Activated CD4-positive, alpha-beta memory T cell treated with anti-CD3 and anti-CD28 coated beads for 36 hours (primary cell): ENCODE measurements at places on chromosomes 5 and 9.

DNA sequence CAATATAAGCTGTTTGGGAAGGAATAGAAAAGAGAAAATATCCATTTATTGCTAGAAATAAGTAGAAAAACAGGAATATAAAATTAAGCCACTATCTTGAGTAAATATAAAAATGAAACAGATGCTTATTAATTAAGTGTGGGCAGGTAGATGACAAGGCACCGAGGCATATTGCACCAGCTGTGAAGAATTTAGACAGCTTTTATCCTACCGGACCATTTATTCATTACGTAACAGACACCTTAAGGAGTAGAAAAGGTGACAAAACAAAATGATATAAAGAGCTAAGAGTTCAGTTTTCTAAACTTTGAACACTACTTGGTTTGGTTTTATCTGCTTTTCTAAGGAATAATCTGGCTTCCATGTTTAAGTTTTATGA, 404.1 kb downstream of the PTPRD start:
- DNase-seq, result no peak

DNA sequence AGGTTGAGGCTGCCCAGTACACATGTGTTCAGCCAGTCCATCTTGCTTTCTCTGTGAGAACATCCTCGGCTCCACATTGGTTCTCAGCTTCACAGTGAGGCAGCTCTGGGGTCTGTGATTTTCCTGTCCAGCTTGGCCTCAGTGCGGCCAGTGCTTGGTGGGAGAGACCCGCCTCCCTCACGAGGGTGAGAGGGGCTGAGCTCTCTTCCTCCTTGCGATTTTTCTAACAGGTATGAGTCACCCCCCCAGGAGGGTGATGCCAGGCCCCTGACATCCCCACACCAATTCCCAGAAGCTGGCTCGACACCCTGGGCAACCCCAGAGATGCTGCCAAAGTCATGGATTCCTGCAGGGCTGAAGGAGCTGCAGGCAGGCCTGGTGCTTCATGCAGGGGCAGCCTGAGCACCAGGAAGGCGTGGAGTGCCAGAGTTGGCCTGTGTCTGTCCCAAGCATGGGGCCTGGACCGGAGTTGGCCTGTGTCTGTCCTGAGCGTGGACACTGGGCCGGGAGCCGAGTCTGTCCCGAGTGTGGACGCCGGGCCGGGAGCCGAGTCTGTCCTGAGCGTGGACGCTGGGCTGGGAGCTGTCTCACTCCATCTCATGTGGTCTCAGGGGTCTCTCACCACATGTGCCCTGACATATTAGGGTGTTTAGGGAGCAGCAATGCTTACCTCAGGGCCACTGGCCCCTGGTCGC, 408.6 kb upstream of the IRX4 start:
- DNase-seq, result no peak

GRCh38 chr5:150672237-150672883, 11.3 kb downstream of the MYOZ3 start:
- peak; percentile 46 for DNase-seq

DNA sequence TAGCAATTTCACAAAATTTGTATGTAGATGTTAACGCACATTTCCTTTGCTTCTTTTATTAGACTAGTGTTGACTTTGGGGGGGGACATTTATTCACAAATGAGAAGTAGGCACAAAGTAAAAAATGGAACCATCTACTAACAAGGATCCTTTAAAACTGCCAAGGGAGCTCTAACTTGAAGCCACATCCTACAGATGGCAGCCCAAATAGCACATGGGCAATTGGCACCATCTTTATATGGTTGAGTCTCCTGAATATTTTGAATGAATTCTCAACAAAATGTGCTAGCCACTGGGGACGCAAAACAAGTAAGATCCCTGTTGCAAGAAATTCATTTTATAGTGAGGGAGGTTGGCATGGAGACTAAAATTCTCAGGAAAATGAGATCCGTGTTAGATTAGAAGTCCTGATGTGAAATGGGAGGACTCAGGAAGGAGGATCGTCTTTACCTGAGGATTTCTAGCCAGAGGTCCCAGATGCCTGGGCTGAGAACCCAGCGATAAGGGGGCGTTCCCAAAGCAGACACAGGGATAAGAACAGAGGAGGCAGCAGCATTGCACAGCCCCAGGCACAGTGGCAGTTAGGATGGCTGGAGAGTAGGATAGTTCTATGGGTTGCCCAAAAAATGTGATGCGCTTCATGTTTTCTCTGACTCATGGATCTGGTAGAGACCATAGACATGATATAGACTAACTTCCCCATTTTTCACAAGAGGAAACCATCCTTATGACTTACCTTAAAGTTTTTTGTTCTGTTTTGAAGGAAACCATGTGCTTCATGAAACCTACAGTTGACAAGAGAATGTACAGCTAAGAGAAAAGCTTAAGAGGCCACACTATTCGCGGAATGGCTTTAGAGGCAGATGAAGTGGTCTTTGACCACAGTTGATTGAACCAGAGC, 37.4 kb downstream of the C9orf152 start:
- DNase-seq, result no peak

DNA sequence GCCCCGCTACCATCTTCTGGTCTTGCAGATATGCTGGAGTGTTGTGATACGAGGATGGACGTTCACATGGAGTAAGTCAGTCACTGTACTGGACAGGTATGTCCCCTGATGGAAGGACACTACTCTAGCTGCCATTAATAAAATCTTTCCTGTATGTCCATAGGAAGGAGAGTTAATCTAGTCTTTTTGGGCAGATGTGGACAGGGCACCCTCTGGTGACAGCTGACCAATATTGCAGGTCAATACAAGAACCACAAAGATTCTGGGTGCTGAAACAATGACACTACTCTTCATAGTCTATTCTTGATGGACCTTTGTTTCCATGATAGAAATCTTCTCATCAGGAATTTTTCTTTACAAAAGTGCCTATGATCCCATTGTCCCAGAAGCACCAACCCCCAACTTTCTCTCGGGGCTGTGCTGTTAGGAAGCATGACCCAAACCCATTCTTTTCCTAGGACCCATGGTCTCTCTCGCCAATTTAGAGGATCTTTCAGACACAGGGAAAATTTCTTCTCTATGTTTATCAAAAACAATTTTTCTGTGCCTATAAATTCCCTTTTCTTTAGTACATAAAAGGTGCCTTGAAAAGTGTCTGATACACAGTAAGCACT, 376.9 kb downstream of the DTWD2 start:
- DNase-seq, result peak; percentile 10

- DNase-seq, result no peak
Measured at GRCh38 chr9:108933231-108933717, 650 bp downstream of the ELP1 start.

- DNase-seq, result no peak
Measured at GRCh38 chr5:73793911-73794310, 167.9 kb downstream of the ARHGEF28 start.

- no peak for DNase-seq
Measured at GRCh38 chr9:126893079-126893478, 21.5 kb upstream of the RALGPS1 start.

GRCh38 chr5:133015466-133015865, 10.9 kb downstream of the ZCCHC10 start:
- no peak for DNase-seq

DNA sequence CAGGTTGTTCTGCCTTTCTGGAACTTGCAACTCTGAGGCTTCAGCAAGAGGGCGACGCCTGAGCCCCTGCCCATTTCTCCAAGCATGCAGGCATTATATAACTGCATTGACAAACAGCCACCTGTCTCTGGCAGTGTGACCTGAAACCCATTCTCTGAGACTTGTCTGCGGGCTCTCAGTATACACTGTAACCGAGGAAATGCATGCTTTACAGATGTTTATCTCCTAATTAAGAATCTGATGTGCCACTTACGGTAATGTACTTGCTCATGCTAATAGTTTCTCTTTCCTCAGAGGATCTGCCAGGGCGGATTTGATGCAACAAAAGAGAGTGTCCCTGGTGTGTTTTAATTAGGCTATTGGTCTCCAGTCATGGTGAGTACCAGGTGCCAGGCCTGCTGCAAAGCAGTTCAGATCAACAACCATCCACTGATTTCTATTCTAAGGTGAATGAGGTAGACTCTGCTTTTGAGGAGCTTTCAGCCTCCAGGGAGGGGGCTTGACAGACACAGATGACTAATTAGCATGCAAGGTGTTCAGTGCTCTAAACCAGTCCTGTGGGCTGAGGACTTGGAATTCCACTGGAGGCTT, 593.7 kb upstream of the KLF4 start:
- no peak for DNase-seq

GRCh38 chr5:103808464-103809106, 246.0 kb upstream of the NUDT12 start:
- no peak for DNase-seq

GRCh38 chr9:89277454-89277853, 33.5 kb upstream of the CKS2 start:
- DNase-seq, result peak; percentile 14

DNA sequence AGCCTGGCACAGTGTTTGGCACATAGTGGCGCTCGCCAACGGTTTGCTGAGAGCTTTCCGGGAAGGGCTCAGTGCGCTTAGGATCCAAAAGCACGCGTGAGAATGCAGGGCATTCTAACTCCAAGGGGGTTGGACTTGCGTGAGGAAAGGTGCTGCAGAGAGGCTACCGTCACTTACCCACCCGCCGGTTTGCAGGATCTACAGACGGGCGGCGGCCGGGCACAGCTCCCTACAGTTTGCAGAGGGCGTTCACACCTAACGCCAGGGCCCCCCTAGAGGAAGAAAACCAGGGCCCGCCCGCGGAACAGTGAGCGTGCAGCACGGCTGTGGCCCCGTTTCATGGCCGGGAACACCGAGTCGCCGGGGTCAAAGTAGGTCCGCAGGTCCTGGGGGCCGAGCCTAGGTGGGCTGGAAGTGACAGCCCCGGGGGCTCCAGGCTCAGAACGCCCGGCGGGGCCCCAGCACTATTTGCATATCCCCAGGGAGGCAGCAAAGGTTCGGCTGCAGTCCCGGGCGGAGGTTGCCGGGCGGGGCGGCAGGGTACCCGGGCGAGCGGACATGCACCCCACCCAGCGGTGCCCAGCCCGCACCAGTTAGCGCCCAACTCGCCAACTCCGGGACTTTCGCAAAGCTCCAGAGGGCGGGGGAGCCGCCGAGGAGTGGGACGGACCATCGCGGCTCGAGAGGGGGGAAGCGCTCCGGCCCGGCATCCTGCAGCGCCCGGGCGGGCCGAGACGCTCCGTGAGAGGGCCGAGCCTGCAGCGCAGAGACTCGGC, 526 bp upstream of the GALNT10 start:
- DNase-seq, result peak; percentile 83

GRCh38 chr5:72601861-72602260, 94.7 kb upstream of the ZNF366 start:
- DNase-seq, result no peak

DNA sequence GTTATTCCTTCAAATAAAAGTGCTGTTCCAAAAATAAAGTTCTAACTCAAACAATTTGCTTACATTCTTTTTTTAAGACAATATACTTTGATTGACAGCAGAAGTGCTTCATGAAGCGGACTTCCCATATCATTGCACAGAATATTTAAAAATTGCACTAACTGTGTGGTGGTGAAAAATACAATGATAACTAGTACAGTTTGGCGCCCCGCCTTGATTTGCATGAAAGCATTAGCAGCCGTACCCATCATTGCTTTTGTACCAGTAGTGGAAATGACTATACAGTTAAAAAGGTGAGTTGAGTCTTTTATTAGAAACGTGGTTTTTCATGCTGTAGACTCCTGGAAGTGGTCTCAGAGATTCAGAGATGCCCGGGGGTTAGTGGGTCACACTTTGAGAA, 69.5 kb upstream of the MAP3K1 start:
- no peak for DNase-seq

DNA sequence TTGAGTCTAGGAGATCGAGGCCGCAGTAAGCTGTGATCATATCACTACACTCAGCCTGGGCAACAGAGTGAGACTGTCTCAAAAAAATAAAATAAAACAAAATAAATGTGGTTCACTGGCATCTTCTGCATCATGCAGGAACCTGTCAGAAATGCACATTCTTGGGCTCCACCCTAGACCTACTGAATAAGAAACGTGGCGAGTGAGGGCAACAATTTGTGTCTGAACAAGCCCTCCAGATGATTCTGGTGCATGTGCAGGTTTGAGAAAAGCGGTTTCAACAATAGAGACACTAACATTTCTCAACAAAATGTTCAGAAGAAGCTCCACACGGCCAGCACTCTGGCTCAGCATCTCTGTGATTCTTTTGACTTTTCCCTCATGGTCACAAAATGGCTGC, 42.8 kb upstream of the CPEB4 start:
- no peak for DNase-seq

DNA sequence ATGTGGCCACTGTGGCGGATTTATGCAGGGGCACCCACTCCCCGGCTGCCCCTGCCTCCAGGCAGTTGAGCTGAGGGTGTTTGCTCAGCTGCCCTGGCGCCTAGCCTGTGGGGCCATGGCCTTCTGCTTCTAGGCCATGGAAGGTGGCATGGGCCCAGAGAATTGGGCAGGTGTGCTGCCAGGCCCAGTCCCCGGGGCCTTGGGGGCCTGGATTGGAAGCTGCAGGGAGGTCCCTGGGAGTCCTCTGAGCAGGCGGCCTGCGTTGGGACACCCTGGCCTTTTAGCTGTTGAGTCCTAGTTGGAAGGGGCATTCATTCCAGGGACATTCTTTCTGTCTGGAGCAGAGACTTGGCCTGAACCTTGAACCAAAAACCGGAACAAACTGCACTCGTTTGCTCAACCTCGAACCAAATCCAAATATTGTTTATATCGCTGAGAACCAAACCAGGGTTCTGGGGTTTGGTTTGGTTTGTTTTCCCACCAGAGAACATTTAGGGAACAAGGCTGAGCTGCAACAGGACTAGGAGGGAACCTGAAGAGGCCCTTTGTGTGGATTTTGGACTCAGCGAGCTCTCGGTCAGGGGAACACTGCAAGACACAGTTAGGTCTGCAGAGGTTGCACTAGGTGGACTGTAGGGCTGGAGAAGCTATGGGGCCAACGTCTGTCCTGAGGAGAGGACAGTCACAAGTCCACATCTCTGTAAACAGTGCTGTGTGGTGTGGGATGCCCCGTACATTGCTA, 116.8 kb downstream of the BOD1 start:
- DNase-seq, result no peak

DNA sequence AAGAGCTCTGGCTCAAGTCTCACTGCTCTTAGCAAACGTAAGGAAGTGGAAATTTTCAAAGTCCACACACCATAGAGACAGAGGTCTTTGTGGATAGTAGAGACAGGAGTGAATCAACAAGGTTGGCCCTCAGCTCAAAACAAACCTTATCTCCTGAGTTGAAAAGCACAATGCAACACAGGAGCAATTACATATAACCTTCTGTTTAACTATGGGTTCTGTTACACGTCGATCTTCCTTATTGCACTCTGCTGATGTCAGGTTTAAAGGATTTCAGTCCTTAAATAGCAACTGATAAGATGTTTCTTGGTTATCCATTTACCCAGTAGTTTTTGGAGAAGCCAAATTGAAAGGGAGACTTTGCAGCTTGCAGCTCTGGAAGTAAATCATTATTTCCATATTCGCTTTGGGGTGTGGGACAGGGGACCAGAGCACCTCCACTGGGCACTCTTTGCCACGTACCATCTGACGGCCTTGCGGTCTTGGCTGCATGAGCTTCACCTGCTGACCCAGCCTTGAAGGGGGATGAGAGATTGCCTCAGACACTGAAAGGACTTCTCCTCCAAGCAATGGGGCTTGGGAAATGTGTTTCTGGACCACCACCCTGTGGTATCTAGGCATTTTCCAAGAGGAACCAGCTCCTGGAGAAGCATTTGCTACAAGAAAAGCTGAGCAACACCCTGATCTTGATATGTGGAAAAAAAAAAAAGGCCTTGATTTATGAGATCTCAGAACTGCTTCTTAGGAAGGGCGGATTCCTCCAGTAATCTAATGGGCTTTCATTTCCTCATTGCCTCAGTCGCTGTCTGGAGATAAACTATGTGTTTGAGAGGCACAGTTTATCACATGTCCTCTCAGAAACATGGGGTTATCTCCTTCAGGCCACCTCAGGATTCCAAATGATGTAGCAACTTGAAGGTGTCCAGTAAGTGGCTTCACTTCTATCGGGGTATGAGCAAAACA, 56.2 kb upstream of the ZNF622 start:
- DNase-seq, result no peak
